ENCODE measurements at places on chromosomes 13 and 19.

- DNase-seq, result no peak
Measured at GRCh38 chr19:30775956-30776355, 403.8 kb downstream of the ZNF536 start.

DNA sequence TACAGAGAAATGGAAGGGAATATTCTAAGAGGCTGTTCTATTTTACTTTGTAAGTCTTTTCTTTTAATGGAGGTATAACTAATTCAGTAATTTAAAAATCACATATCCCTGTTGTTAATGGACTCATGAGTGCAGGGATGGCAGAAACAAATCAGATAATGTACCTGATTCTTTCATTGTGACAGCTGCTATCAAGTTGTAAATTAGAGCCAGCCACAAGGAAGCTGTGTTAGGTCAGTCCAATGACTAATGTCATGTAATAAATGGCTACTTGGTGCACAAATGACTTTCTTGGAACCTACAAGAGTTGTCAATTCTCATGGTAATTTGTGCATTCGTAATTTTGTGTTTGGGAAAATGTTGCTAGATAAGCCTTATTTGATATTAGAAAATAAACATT, 446.4 kb downstream of the DCT start:
- DNase-seq, result no peak

DNA sequence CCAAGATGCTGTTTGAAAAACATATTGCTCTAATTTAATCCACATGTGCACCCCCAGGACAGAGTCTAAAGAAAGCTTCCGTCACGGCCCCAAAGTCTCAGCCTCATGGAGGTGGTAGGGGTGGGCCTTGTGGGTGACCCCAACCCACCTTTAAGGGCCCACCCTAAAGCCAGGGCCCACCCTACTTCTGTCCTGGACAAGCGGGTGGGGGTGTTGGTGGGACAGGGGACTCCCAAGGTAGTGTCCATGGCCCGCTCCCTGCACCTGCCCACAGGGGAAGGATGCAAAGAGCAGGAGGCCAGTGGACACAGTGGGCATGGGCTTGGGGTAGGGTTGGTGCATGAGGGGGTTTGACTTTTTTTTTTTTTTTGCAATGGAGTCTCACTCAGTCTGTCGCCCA, 66.8 kb downstream of the KCTD15 start:
- DNase-seq, result no peak

DNA sequence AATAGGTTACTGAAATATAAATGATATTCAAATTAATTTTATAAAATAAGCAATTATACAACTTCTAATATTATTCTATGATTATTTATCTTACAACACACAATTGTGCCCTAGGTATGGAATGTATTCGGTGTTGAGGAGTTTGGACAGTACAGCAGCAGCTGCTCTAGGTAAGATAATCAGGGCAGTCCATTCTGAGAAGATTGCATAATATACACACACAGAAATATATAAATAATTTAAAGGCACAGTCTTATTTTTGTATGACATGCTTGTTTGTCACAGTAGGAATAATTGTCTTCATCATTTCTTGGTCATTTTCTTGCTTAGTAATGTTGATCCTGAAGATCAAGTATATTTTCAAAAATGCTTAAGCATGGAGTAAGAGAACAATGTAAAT, 849.4 kb upstream of the MIR17HG start:
- no peak for DNase-seq

DNA sequence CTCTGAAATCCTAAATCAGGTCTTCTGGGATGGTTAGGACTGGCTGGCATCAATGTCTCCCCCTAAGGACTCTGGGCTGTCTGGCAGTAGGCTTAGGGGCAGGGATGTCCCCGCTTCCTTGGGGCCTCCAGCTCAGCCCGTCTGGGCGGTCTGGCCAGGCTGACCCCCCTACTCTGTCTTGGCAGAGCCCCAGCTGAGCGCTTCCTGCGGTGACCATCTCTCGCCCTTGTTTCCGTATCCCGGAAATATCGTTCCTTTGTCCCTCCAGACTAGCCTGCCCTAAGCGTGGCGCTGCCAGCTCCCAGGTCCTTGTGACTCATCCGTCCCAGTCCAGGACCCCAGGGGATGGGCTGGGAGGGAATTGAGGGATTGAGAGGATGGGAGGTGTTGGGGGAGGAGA, 11.3 kb downstream of the GTPBP3 start:
- DNase-seq, result no peak

GRCh38 chr19:47699360-47699917, 13.8 kb upstream of the EHD2 start:
- peak; percentile 19 for DNase-seq

GRCh38 chr13:26816881-26817280, 56.3 kb upstream of the GPR12 start:
- DNase-seq, result no peak

Data from NCI-H748 treated with DMSO at 0.1 percent for 48 hours (cell line).